ENCODE measurements at places on chromosomes 1 and 21.

DNA sequence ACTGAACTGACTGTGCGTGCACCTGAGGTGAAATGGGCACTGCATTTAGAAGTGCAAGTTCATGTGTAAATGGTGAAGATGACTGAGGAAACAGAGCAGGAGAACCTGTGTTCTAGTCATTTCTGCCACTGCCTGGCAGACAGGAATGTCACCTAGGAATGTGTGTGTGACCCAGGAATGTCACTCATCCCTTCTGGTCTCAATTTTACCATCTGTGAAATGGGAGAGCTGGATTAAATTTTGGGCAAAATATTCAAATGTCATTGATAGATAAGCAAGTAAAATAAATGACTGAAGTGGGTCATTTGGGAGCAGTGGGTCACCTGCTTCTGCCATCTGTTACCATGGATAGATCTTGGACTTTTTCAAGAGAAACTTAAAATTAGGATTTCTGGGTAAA is 42.2 kb downstream of the SLC35F3 start:
- no peak for DNase-seq

DNA sequence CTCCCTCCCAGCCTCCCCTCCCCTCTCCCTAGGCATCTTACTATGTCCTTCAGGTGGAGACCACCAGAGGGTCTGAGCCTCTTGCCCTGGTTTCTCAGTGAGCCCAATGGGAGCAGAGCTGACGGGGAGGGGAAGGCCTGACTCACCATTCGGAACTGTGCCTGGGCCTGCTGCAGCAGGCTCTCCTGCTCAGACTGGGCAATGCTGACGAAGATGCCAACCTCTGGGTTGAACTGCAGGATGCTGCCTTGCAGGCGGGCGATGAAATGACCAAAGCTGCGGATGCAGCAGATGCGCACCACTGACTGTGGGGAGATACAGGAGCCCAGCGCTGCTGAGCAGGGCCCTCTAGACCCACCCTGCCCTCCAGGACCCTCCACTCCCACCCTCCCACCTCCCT is 11.0 kb upstream of the PAQR6 start:
- DNase-seq, result no peak

GRCh38 chr1:168484083-168484482 is 59.7 kb downstream of the XCL2 start:
- DNase-seq, result no peak

DNA sequence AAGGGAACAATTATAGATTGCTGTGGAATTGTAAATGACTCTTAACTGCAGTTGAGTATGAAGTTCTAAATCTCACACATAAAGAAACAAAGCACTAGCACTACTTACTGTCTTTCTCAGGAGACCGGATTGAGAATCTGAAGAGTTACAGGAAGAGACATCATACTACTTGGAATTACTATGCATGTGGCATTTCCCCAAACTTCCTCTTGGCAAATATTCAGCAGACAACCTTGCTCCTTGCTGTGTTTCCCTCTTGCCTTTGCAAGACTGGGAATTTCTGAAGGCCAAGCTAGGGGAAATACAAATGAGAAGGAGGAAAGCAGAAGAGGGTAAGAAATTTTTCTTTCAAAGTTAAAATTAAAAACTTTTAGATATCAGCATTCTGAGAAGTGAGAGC is 173.6 kb upstream of the KCTD3 start:
- no peak for DNase-seq

DNA sequence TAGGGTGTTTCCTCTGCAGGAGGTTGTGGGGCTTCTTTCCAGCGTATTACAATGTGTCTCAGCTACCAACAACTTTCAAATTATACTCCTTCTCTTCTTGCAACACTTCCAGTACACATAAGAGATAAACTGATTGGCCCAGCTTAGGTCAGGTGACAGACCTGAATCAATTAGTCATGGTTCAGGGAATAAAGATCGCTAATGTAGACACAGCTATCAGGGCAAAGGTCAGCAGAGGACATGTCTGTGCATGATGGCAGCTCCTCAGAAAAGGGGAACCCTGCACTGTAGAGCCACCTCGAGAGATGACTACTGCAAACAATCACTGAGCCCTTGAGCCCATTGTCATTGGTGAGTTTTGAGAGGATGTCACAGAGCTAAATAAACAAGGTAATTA is 36.8 kb upstream of the PKN2 start:
- DNase-seq, result no peak

DNA sequence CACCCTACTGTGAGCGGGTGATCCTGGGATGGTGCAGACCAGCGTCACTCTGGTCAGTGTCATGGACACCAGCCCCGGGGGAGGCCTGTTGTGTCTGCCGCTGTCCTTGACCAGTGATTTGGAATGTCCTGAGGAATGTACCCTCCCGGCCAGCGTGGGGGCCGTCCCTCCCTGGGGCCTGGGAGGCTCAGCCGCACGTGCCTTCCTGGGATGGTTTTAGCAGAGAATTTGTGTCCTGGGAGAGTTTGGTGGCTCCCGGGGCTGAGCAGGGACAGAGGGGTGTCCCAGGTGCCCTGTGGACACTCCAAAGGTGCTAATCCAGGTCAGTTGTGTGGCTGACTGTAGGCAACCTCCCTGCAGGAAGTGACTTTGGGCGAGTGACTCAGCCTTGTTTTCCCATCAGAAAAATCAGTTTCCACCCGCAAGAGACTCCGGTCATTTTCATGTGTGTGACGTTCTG is 6.2 kb downstream of the ARHGEF16 start:
- DNase-seq, result no peak

DNA sequence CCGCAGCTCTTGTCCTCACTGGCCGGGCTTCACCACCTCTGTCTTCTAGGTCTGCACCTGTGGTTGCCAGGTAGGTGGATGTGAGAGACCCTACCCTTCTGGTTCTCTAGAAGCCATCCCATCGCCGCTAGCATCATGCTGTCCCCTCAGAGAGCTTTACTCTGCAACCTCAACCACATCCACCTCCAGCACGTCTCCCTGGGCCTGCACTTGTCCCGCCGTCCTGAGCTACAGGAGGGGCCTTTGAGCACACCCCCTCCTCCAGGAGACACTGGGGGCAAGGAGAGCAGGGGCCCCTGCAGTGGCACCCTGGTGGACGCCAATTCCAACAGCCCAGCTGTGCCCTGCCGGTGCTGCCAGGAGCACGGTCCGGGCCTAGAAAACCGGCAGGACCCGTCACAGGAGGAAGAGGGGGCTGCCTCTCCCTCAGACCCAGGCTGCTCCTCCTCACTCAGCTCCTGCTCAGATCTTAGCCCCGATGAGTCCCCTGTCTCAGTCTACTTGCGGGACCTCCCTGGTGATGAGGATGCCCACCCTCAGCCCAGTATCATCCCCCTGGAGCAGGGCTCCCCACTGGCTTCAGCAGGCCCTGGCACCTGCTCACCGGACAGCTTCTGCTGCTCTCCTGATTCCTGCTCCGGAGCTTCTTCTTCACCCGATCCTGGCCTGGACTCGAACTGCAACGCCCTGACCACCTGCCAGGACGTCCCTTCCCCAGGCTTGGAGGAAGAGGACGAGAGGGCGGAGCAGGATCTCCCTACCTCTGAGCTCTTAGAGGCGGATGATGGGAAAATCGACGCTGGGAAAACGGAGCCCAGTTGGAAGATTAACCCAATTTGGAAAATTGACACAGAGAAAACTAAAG is 1.2 kb downstream of the RUSC1 start:
- DNase-seq, result no peak

- no peak for DNase-seq
Observed at GRCh38 chr1:38832370-38832734, 27.2 kb downstream of the RRAGC start.

DNA sequence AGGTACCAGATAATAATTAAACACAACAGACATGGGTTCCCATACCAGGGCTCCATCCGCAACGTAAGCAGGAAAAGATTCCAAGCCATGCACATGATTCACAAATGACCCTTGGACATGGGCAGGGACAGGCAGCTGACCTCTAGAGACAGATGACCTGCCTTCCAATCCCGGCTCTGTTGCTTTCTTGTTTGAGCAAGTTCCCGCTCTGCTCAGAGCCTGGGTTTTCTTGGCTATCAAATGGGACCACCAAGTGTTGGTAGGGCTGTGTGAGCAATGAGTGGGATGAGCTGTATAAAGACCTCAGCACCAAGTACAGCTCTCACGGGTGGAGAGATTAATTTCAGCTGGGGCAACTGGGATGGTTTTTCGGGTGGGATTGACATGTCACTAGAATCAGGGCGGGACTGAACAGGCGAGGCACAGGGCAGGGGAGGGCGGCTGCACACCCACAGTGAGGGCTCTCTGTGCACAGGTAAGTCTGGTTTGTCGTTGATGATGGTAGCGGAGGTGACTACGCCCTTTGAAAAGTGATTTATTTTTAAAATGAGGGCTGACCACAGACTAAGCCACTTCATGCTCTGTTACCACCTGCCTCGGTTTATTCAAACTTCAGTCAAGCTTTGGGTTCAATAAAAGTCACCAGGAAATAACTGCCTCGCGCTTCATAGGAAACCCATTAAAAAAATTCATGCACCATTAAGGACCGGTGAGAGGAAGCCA is 57.5 kb upstream of the IFFO2 start:
- DNase-seq, result no peak

GRCh38 chr1:31828341-31828740 is 12.5 kb upstream of the SPOCD1 start:
- no peak for DNase-seq

DNA sequence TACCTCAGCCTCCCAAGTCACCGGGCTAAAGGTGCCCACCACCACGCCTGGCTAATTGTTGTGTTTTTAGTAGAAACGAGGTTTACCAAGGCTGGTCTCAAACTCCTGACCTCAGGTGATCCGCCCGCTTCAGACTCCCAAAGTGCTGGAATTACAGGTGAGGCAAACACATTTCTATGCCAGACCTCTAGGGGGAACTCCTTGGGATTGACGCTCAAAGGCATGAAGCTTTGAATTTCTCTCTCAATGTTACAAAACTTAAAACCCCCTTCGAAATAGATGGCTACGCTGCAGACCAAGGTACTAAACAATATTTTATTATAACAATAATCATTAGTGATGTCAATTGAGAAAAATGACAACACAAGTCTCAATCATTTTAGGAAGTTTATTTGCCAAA is 330.0 kb downstream of the SETD4 start:
- DNase-seq, result no peak

Measured in GM13977 (cell line).